Progenitor cell of endocrine pancreas (in vitro differentiated cells): ENCODE measurements at places on chromosomes 3 and 15.
A peak's percentile ranks its signal among the peaks of the same experiment; 100 is the strongest.

- H3K4me3 ChIP-seq: no peak overlapping the region
- no peak overlapping the region for H3K27ac ChIP-seq
- H3K36me3 ChIP-seq: no peaks in the 10 kb centered on the region
Observed at GRCh38 chr15:88805031-88805780, 2.0 kb downstream of the ACAN start.

- no peaks in the 10 kb centered on the region for H3K36me3 ChIP-seq
- no peak overlapping the region for H3K27ac ChIP-seq
- no peaks in the 10 kb centered on the region for H3K4me1 ChIP-seq
- DNase-seq: no peak
- no peak overlapping the region for H3K4me3 ChIP-seq
- no peaks in the 10 kb centered on the region for H3K27me3 ChIP-seq
Observed at GRCh38 chr15:63856711-63857460, 23.1 kb upstream of the HERC1 start.

- DNase-seq: no peak
- no peak overlapping the region for H3K27ac ChIP-seq
- H3K4me3 ChIP-seq: no peak overlapping the region
Observed at GRCh38 chr15:35926007-35926380, 380.0 kb upstream of the DPH6 start.

DNA sequence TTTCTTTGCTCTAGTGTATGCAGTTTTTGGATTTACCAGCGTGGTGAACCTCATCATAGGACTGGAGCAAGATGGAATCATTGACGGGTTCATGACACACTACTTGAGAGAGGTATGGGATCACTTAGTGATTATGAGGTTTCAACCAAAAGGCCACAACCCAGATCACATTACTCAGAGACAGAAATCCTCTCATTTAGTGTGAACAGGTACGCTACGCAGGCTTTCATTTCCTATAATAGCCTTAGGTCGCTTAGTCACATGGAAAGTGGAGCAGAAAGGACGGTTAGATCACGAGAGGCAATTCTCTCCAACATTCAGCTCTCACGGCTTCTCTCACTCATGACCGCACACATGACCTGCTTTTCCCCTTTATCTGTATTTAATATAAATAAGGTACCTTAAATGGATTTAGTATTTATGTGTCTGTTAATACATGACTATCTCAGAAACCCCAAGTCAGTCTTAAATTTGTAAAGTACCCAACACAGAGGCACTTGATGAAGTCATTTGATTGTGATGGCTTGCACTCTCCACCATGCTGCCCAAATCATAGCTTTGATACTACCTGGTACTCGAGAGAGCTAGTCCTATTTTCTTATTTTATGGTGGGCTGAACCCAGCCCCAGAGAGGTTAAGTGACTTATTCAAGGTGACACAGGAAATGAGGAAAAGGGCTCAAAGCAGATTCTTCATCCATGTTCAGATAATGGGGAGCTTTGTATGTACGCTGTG lies 8.6 kb downstream of the TM6SF1 start:
- DNase-seq: no peak
- H3K27me3 ChIP-seq: peaks cover 6% of the 10 kb centered on the region

DNA sequence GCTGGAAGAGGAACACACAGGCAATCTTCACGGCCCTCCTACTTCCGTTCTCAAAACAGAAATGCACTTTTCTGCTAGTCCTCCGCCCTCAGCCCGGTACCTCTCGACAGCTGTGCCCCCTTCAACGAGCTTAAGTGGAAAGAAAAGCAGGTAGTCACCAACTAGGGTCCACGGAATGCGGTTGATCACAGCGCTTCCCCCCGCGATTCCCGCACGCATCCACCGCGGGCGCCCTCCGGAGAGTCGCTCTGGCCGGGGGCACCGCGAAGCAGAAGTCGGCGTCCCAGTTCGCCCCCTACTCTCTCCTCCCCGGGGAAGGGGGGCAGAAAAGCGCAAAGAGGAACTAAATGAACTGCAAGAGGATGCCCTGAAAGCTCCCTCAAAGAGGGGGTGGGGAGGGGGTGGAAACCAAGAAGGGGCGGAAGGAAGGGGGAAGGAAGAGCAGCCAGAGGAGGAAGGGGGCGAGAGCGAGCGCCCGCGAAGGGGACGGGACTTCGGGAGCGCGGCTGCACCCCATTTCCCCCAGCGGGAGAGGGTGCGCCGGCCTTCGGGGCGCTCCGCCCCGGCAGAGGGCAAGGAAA lies 738 bp downstream of the ACAP2 start:
- H3K36me3 ChIP-seq: no peaks in the 10 kb centered on the region
- peak overlapping the region; percentile 93 for H3K27ac ChIP-seq
- H3K4me1 ChIP-seq: peaks cover 14% of the 10 kb centered on the region
- H3K4me3 ChIP-seq: peak overlapping the region; percentile 89
- DNase-seq: peak; percentile 14
- H3K27me3 ChIP-seq: no peaks in the 10 kb centered on the region

GRCh38 chr15:76514282-76514681 lies 177.7 kb downstream of the ISL2 start:
- H3K4me1 ChIP-seq: peaks cover 2% of the 10 kb centered on the region
- peaks cover 3% of the 10 kb centered on the region for H3K27me3 ChIP-seq
- H3K4me3 ChIP-seq: no peak overlapping the region
- peaks cover 1% of the 10 kb centered on the region for H3K36me3 ChIP-seq
- DNase-seq: no peak

DNA sequence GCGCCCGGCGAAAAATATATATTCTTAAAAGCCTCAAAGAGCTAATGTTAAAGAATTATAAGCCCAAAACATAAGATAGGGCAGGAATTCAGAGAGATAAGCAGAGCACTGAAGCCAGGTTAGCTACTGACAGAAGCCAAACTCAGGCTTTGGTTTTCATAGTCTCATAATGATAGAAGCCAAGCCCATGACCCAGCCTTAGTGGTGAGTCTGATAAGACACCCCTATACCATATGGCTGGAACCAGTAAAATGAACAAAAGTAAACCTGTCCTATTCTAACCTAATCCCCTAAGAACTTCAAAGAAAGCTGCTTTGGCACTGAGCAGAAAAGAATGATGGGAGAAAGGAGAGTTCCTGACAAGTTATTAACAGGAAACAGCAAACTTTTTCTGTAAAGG lies 25.9 kb downstream of the MYO9A start:
- peaks cover 2% of the 10 kb centered on the region for H3K36me3 ChIP-seq
- no peaks in the 10 kb centered on the region for H3K27me3 ChIP-seq
- no peak for DNase-seq

DNA sequence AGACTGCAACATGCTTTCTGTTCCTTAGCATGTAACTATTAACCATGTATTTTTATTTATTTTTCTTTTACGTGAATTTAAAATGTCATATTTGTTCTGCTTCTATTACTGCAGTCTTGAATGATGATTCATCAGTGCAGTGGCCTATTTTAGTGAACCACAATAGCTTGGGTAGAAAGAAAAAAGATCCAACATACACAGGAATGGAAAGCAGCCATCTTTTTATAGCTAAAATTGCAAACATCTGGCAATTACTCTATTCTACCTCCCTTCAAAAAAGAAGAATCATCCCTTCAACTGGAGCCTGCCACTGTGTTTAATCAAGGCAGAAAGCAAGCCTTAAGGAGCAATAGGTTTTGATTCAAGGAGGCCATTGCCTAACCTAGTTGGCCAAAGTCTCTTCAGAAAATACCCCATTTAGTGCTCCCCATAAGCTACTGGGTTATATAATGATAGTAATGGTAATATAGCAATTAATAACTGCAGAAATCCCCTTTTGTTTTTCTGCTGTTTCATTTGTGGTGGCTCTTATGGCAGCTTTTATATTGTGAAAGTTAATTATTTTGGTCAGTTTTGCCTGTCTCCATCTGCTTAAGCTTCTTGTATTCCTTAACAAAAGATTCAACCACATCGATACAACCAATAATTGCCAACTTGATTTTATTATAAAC lies 267.3 kb downstream of the LPP start:
- no peak overlapping the region for H3K27ac ChIP-seq
- DNase-seq: no peak
- peaks cover 38% of the 10 kb centered on the region for H3K36me3 ChIP-seq
- H3K27me3 ChIP-seq: no peaks in the 10 kb centered on the region

GRCh38 chr3:109392293-109392692 lies 54.9 kb upstream of the DPPA4 start:
- H3K36me3 ChIP-seq: no peaks in the 10 kb centered on the region
- H3K27me3 ChIP-seq: no peaks in the 10 kb centered on the region
- DNase-seq: no peak
- no peaks in the 10 kb centered on the region for H3K4me1 ChIP-seq

GRCh38 chr3:56702490-56703315 lies 19.6 kb upstream of the TASOR start:
- no peak overlapping the region for H3K4me3 ChIP-seq
- peaks cover 3% of the 10 kb centered on the region for H3K36me3 ChIP-seq
- no peak overlapping the region for H3K27ac ChIP-seq
- no peaks in the 10 kb centered on the region for H3K27me3 ChIP-seq
- H3K4me1 ChIP-seq: peaks cover 4% of the 10 kb centered on the region

- H3K36me3 ChIP-seq: peaks cover 32% of the 10 kb centered on the region
- no peaks in the 10 kb centered on the region for H3K27me3 ChIP-seq
- DNase-seq: no peak
- no peak overlapping the region for H3K27ac ChIP-seq
- no peak overlapping the region for H3K4me3 ChIP-seq
Observed at GRCh38 chr3:196344663-196345062, 6.5 kb upstream of the TM4SF19 start.

DNA sequence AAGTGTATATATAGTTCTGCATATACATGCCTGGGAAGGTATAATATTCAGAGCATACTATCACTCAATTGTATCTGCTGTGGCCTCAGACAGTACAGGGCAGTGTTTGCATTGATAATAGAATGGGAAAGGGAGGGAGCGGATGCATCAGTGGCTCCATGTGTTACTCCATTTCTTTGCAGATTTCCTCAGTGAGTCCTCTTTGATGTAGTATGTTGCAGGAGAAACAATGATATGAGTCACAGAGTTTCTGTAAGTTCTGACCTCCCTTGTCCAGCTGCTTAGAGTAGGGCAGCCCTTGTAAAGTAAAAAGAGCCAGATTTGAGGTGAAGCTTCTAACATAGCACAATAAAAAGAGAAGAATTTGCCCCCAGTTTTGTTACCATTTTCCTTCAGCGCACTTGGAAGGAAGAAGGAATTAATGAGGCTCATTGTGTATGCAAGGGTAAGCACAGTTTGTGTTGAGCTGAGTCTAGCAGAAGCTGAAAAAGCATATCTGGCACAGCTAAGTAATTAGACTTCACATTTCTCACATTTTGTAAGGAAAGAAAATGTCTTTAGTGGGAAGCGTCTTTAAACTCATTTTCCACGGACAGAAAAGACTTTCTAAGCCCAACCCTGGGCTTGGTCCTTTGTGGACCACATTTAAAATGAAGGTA lies 555.8 kb upstream of the IL12A start:
- H3K27ac ChIP-seq: no peak overlapping the region
- no peaks in the 10 kb centered on the region for H3K27me3 ChIP-seq
- no peaks in the 10 kb centered on the region for H3K4me1 ChIP-seq
- H3K36me3 ChIP-seq: no peaks in the 10 kb centered on the region
